ENCODE measurements at places on chromosomes 16 and 17. TPM values are rescaled to one million over a fixed set of nuclear protein-coding genes. Genes with fewer than 3 reads are reported as not detected.

DNA sequence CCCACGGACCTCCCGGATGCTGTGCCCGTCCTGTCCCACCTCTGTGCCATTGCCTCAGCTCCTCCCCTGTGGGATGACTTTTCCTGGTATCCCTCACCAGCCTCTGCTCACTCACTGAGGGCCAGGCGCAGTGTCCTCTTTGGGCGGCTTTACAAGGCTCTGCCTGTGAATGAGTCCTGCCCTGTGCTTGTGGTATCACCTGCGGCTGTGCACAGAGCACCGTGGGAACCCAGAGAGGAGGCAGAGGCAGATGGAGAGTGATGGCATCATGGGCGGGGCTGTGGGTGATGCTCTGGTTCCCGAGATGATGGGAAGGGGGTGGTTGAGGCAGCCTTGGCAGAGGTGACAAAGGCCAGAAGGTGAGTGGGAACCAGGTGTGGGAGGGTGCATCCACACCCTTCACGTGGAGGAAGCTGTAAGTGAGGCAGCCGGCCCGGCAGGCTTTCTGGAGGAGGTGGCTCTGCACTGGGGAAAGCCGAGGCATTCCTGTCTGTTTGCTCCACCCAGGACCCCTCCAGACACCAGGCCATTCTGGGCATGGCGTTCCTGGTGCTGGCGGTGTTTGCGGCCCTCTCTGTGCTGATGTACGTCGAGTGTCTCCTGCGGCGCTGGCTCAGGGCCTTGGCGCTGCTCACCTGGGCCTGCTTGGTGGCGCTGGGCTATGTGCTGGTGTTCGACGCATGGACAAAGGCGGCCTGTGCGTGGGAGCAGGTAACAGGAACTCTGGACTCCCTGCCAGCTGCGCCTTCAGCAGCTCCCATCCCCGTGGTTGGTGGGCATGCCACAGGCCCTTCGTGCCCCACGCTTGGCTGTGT is 23.8 kb downstream of the ADCY7 start:
- no peak for DNase-seq

- peak; percentile 79 for DNase-seq
These were observed 300.6 kb downstream of the SEC14L1 start for GRCh38 chr17:77441130-77441920.

GRCh38 chr17:28081467-28081866 is 39.0 kb downstream of the NLK start:
- DNase-seq, result no peak

- no peak for DNase-seq
These were observed 60.1 kb upstream of the DYNLRB2 start for GRCh38 chr16:80480664-80481063.

- no peak for DNase-seq
These were observed 15.3 kb upstream of the TRIM37 start for GRCh38 chr17:59121901-59122480.

DNA sequence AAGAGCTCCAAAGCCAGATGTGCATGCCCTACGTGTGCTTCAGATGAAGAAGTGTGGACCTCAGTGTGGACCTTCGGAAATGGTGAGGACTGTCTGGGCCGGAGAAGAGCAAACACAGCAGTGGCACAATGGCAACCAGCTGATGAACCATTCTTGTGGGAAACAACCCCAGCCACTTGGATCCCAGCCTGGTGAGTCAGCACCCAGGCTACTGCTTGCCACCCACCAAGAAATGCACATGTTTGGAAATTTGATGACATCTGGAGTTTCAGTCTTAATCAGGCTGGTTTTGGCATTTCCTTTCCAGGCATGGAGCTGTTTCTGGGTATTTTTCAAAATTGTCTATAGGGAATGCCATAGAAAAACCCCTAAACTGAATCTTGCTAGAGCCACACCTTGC is 42.7 kb downstream of the DYNLRB2 start:
- no peak for DNase-seq

- DNase-seq, result no peak
These were observed 232.3 kb downstream of the WWOX start for GRCh38 chr16:78331731-78332130.

- DNase-seq, result no peak
These were observed 110.9 kb upstream of the TOB1 start for GRCh38 chr17:50976951-50977472.

- no peak for DNase-seq
These were observed 246.6 kb upstream of the RPL38 start for GRCh38 chr17:73956595-73957465.

DNA sequence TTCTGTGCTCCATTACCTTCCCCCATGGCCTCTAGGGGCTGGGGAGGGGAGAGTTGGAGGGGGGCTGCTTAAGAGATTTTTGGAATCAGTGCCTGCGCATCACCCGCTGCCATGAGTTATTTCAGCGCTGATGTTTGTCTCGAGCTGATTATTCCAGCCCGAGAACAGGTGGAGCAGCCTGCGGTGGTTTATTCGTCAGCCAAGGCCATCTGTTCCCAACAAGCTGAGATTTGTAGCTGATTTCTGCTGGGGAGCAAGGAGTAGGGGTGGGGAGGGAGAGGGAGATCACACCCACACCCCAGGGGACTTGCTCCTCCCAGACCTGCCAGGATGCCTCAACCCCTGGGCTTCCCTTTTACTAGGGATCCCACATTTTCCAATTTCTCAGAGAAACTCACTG is 23.1 kb downstream of the PIPOX start:
- DNase-seq, result no peak

- peak; percentile 62 for DNase-seq
These were observed 9.1 kb downstream of the TIMP2 start for GRCh38 chr17:78915872-78916632.

DNA sequence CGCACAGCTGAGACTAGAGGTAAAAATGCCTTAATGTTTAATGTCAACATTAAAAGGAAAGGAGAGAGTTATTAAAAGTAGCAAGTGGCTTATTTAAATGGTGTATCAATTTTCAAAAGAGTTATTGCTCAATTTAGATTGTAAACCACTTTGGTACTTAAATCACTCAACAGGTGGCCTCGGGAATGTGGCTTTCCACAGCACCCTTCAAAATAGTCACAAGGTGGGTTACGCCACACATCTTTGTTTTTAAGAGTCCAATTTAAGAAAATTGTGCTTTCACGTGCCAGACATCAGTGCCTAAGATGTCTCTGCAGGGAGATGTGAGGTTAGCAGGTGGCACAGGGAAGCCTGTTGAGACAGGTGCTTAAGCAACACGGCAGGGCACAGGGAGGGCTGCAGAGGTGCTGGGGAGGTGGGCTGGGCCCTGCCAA is 27.5 kb upstream of the ADCY7 start:
- DNase-seq, result no peak

- no peak for DNase-seq
These were observed 60.5 kb upstream of the PLCG2 start for GRCh38 chr16:81718637-81719036.

GRCh38 chr16:667780-668518 is at the start of gene RHOT2:
TSS of gene RHOT2 (plus strand) at chr16:668132. CDS start at chr16:668200, 68 bp downstream.
- DNase-seq, result peak; percentile 92

DNA sequence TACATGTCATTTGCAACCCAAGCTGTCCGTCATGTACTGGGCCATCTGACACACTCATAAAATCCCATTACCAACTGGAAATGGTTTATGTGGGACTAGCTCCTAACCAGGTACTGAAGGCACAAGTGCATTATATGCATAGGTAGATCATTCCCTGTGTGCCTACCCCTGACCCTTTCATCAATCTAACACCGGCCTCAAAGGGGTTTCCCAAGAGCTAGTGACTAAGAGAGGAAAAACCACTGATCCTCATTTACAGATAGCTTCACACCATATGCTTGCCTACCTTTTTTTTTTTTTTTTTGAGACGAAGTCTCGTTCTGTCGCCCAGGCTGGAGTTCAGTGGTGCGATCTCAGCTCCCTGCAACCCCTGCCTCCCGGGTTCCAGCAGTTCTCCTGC is 449.8 kb downstream of the SLC39A11 start:
- no peak for DNase-seq

GRCh38 chr17:2061441-2061958 is 6.6 kb downstream of the HIC1 start:
- DNase-seq, result no peak

DNA sequence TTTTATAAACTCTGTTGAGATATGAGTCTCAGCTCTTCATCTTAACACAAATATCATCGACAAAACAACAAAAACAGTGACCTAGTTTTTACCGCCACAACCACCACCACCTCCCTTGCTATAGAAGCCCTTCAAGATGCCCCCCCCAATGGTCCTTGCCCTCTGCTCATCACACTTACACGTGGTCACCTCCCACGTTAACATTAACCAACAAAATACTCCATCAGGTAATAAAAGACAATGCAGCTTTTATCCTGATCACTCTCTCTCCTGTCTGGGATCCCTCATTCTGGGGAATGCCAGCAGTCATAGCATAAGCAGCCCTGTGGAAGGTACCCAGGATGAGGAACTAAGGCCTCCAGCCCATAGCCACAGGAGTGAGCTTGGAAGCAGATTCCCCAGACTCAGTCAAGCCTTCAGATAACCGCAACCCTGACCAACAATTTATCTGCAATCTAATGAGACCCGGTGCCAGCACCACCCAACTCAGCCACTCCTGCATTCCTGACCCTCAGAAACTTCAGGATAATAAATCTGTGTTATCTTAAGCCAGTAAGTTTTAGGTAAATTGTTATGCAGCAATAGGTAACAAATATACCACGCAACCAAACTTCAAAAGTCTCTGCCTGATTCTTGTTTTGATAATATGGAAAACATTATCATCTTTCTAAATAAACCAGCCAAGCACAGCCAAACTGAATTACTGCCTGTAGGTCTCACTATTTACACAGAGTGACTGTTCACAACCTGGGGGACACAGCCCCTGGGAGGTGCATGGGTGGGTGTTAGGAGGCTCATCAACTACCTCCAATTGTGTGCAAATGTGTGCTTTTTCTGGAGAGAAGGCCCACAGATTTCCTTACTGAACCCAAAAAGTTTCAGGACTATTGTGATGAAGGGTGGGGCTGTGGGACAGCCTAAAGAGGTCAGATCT is 6.1 kb downstream of the PECAM1 start:
- no peak for DNase-seq

- DNase-seq, result no peak
These were observed 5.9 kb downstream of the FOXJ1 start for GRCh38 chr17:76134911-76135809.

GRCh38 chr17:64326030-64326419 is 63.0 kb upstream of the TEX2 start:
- DNase-seq, result no peak

GRCh38 chr17:28261219-28261618 is 57.8 kb upstream of the TMEM97 start:
- no peak for DNase-seq

DNA sequence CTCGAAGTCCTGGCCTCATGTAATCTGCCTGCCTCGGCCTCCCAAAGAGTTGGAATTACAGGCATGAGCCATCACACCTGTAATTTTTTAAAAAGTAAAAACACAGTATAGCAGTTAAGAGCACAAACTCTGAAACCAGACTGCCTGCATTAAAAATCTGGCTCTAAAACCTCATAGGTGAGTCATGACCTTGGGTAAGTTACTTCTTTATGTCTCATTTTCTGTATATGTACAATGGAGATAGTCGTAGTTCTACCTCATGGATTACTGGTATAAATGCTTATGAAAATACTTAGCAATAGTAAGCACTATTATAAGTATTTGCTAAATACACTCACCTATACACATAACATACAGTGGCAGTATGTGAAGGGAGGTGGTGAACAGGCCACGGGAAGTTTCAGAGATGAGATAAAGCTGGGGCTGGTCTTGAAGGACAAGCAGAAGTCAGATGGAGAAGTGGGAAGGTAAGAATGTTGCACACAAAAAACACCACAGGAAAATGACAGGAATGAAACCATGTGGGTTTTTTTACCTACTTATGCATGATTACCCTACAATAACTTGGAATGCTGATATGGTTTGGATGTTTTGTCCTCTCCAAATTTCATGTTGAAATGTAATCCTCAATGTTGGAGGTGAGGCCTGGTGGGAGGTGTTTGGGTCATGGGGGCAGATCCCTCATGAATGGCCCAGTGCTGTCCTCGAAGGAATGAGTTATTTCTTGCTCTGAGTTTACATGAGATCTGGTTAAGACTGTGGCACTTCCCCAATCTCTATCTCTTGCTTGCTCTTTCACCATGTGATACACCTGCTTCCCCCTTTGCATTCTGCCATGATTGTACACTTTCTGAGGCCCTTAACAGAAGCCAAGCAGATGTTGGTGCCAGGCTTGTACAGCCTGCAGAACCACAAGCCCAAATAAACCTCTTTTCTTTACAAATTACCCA is 33.9 kb downstream of the ZNF652 start:
- no peak for DNase-seq

GRCh38 chr17:7280519-7281073 is 922 bp upstream of the SLC2A4 start:
- peak; percentile 93 for DNase-seq

DNA sequence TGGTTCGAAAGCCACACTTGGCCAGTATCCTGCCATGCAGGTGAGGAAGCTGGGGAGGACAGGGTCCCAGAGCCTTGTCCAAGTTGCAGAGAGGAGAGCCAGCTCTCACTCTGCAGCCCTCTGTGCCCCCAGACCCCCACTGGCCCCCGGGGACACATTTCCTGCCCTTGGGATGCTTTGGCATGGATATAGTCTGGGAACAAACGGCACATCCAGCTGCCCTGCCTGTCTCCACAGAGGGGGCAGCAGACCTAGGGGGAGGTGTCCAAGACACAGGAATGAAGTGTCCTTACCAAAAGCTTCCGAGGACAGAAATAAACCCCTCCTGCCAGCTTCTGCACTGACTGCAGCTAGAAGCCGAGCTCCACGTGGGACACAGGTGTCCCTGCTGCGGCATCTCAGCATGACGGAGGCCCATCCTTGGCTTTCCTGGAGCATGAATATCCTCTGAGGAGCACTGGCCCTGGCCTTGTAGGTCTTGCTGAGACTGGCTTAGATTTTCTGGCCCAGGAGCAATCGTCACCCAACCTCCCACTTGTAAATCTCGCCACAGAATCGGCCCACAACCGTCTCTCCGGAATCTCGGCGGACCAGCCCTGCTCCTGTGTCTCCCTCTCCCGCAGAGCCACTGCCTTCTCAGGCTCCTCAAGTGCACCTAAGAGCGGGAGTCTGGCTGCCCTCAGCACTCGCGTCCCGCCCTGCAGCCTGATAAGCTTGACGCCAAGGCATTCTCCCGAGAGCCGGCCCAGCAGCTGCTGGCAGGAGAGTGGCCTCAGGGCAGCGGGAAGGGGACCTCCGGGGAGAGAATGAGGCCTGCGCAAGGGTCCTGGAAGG is 1.1 kb upstream of the CAPN15 start:
- no peak for DNase-seq

- no peak for DNase-seq
These were observed 17.4 kb upstream of the ZNHIT3 start for GRCh38 chr17:36468903-36469635.

- peak; percentile 59 for DNase-seq
These were observed 137.2 kb downstream of the SNX29 start for GRCh38 chr16:12113523-12114345.

DOC2A gene
- 1.1 TPM for total RNA-seq

SOX15 gene
- total RNA-seq, result 0.81 TPM

ZG16 gene
- not detected for total RNA-seq

KCTD5 gene
- 19.4 TPM for total RNA-seq

KRTAP4-6 gene
- total RNA-seq, result not detected

ZNF23 gene
- 4.8 TPM for total RNA-seq

KRT31 gene
- total RNA-seq, result not detected

TCAP gene
- 0.81 TPM for total RNA-seq

SULT1A4 gene
- total RNA-seq, result 3.0 TPM

C1QL1 gene
- total RNA-seq, result not detected

PPM1D gene
- total RNA-seq, result 13.5 TPM
